ENCODE measurements at places on chromosomes 1 and 21.

DNA sequence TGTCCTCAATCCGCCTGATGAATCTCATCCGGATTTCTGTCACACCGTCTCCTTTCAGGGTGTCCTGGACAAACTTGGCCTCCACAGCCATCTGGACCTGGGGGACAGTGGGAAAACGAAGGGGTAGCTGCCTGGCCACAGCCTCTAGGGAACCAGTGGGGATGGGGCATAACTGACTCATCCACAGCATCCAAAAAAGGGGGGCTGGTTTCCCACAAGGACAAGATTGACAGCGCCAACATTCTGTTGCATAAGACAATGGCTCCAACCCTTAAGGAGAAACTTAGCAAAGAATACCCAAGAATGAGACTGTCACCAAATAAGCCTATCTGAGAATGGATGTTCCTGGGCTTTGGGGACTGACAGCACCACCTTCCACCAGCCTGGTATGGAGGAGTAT, 12.1 kb downstream of the TRAPPC3 start:
- no peak for DNase-seq

- no peak for DNase-seq
Measured at GRCh38 chr1:184792450-184792969, 37.9 kb upstream of the EDEM3 start.

- DNase-seq, result no peak
Measured at GRCh38 chr1:228756457-228756856, 21.2 kb downstream of the RHOU start.

DNA sequence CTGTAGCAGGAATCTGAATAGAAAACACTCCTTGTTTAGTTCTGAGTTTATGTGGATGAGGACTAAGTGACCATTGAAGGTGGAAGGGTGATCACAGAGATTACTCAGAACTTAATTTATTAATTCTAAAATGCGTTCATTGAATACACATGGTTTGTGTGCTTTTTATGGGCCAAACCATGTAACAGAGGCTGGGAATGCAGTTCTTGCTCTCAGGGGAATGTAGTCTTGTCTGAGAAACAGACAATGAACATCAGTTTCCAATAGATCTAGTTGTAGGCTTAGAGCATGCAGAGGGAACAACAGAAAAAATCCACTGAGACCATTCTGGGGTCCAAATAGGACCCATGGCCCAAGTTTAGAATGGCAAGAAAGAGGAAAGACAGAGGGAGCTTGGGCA, 46.1 kb downstream of the ITSN1 start:
- DNase-seq, result no peak

DNA sequence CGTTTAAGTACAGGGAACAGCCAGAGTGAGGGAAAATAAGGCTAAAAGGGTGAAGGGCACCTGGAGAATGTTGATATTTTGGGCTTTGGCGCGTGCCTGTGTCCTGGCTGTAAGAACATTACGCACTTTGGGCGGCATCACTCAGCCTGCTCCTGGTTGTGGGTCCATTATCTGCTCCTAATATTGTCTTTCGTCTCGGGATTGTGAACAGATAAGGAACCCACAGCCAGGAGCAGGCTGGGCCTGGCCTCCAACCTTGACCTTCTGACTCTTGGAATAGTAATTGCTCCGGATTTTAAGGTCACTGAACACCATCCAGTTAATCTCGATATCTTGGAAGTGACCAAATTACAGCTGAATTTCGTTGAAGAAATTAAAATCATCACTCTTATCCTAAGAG, 61.9 kb downstream of the TCP10L start:
- DNase-seq, result no peak

- DNase-seq, result no peak
Measured at GRCh38 chr1:18642278-18643095, 11.8 kb downstream of the PAX7 start.

GRCh38 chr1:87918398-87918797, 589.7 kb downstream of the LMO4 start:
- no peak for DNase-seq
